ENCODE measurements at places on chromosomes 1 and 21.

DNA sequence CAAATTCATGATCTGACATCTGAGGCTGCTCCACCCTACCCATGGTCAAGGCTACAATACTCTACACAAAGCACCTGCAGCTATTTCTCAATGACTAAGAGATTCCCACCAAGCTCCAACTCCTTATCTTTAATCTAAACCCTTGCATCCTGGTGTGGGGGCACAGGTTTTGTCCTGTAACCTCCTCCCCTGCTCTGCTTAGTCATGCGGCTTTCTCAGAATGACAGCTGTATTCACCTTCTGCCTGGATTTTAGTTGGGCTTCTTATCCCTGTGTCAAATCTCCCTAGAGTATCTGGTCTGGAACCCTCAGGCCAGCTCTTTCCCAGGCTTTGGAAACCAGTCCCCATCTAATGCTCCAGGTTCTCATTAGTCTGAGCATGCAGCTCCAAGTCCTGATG is 159.0 kb downstream of the BARHL2 start:
- DNase-seq = no peak

DNA sequence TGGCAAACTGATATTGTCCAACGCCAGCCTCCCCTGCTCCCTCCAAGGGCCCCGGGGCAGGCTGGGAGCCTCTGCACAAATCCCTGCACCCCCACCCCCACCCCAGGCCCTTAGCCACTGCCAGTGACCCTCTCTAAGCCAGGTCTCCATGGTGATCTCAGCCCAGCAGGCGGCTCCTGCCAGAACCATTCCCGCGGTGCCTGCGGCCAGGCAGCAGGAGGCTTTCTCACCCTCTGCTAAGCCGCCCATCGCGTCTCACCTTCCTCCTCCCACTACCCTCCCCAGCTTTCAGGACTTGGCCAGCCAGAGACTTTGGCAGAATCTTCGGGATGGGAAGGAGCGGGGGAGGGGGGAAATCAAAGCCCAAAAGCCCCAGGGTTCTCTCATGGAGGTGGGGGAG is 46.8 kb upstream of the WASF2 start:
- peak; percentile 74 for DNase-seq

DNA sequence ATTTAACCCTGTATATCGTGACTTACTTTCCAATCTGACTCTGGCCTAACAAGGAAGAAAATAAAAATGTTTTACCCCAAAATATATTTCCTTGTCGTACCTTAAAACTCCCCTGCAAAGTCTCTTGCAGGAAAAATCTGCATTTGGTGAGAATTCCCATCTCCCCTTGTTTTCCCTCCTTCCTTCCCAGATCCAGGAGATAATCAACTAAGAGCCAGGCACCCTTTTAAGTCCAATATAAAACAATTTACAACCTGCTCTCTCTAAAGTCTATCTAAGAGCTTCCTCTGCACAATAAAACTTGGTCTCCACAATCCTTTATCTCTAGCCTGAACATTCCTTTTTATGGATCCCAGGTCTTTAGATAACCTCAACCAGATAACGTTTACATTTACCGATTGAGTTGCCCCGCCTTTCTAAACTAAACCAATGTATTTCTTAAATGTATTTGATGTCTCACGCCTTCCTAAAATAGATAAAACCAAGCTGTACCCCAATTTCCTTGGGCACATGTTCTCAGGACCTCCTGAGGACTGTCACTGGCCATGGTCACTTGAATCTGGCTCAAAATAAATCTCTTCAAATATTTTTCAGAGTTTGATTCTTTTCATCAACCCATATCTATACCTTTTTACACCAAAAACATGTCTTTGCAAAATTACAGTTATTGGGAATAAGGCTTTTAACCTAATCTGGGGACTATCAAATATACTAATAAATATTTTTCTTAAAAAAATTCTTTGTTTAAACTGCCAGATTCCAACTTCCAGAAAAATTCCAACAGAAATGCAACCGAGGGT is 993 bp downstream of the DDX59 start:
- DNase-seq = no peak

DNA sequence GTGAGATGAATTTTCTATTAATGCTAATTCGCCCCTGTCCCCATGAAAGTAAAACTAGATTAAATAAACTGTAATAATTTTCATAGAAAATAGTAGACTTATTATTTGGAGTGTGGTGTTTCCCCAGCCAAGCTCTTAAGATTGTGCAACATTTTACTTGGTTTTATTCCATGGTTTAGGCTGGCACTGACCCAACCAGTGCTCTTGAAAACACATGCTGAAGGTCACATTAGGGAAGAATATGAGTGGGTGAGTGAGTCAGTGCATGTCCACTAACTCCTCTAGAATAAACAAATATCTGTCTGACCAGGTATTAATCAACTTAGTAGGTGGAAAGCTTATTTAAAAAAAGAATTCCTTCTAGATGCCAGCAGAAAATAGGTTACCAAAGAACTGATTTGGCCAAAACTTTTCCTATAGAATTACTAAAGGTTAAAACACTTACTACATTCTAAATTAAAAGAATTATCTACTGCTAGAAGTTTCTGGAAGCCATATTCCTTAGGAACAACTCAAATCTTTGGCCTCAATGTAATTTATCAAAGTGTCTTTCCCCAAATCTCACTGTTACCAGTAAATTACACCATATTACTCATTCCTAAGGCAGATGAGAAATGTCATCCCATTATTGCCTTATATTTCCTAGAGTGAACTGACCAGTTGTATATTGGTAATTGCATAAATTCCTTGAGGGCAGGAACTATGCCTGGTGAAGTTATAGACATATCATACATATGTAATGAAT is 89.7 kb upstream of the RGS1 start:
- DNase-seq = peak; percentile 94

GRCh38 chr1:31564606-31564989 is 11.7 kb upstream of the TINAGL1 start:
- no peak for DNase-seq

- DNase-seq = peak; percentile 80
Observed at GRCh38 chr21:36337099-36337509, 17.1 kb downstream of the MORC3 start.

DNA sequence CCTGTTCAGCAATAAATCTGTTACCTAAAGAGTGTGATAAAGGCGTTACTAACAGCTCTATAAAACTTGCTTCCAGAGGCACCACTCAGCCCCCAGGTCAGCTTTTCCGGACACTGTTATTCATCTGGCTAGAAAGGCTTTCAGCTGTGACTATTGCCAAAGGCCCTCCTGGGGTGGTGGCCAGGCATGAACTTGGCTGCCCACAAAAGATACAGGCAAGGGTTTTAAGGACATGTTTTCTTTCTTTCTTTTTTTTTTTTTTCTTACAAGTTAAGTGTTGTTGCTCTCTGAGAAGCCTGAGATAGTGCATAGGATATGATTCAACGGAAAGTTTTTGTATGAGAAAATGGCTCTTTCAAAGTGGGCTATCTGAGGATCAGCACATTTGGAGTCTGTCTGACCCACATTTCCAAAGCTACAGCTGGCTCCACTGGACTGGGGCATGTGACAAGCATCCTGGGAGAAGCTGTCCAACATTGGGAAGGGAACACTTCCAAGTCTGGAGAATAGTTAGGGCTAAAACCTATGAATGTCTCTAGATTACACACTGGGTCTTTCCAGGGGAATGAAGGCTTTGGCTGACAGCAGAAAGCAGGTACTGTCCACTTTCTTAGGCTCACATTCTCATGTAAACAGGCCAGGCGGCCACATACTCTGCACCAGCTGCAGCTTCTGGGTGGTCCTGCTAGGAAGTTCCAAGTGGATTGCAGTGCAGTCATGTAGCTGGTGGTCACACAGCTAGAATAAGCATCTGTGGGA is 639.7 kb downstream of the LMO4 start:
- peak; percentile 78 for DNase-seq

- DNase-seq = no peak
Observed at GRCh38 chr1:231515748-231516147, 12.7 kb upstream of the TSNAX start.

- peak; percentile 31 for DNase-seq
Observed at GRCh38 chr21:41133874-41134522, 34.0 kb upstream of the BACE2 start.

DNA sequence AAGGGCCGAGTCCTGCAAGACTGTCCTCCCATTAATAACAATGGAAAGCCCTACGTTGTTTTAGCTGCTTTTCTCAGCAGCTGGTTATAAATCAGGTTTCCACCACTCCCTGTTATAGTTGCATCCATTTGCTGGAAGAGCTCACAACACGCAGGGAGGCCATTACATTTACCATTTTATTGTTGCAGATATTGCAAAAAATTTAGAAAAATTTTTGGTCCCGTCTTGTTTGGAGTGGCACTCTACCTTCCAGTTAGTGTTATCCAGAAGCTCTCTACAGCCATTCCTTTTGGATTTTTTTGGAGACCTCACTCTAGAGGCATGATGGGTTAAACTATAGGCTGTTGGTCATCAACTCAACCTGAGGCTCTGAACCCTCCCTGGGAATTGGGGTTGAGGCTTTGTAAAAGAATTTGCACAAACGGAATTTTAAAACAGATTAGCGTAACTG is 1532.1 kb upstream of the TPTE start:
- DNase-seq = no peak

DNA sequence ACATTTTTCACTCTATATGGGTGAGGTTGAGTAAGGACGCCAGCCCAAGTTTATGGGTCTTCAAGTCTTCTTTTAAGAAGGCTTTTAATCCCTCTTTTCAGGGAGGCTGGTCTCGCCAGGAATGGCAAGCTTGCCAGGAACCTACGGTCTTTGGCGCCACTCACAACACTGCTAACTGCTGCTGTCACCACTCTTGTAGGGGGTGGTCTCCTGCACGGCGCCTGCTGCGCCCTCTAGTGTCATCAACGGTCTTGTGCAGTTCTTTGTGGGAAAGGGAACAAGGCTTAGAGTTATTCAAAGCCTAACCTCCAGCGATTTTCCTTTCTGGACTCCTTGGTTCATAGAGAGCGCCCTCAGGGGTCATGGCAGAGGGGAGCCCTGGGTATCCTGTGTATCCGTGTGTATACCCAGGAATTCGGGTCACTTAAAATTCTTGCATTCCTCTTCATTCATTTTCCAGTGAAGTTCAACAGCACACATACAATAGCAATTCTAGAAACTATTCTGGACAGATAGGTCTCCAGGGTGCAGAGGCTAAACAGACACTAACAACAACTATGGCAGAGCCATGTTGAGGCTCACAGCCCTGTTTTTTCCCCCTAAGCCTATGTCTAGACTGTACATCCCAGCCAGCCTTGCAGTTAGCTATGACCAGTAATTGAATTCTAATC is 392.8 kb upstream of the CAMK1G start:
- peak; percentile 55 for DNase-seq

- DNase-seq = peak; percentile 96
Observed at GRCh38 chr1:147167365-147167764, 4.9 kb downstream of the PRKAB2 start.

GRCh38 chr21:22474403-22474802 is 1476.2 kb downstream of the NCAM2 start:
- DNase-seq = no peak

- no peak for DNase-seq
Observed at GRCh38 chr1:47551971-47552528, 114.2 kb downstream of the FOXD2 start.

GRCh38 chr1:22804406-22804805 is 93.8 kb downstream of the EPHB2 start:
- no peak for DNase-seq

GRCh38 chr1:19442154-19443096 is 42.9 kb downstream of the CAPZB start:
- DNase-seq = no peak

DNA sequence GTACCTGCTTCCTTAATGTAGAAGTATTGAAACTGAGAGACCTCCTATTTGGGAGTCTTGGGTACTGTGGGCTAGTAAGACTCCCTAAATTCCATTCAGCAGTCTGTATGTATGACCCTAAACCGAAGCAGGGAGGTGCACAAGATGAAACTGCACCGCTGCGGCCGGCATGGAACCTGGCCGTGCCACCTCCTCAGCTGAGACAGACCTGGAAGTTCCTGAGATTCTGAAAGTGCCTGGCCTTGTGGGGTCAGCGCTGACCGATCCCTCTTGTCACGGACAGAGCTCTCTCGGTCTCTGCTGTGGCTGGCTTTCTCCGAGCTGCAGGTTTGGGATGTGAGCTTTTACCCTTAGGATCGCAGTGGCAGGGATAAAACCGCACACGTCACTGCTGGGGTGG is 27.0 kb downstream of the PCNT start:
- no peak for DNase-seq

GRCh38 chr21:27134516-27134915 is 167.6 kb upstream of the ADAMTS5 start:
- peak; percentile 7 for DNase-seq

DNA sequence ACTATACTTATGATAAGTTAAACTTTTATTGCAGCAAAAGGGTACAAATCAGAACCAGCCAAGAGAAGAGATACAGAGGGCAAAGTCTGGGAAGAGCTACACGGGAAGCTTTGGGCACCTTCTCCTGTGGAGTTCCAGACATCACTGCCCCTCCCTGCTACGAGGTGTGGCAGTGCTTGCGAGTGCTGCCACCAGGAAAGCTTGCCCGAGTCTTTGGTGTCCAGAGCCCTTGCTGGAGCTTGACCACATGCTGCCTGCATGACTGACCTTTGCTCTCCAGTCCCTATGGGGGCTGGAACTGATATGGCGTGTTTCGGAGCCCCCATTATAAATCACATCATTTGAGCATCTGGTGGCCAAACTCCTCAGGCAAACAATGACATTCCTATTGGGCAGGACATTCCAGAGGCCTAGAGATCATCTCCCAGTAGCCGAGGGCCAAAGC is 23.4 kb downstream of the PLEKHO1 start:
- DNase-seq = no peak

- DNase-seq = no peak
Observed at GRCh38 chr21:33251119-33251518, 15.0 kb upstream of the IL10RB start.

DNA sequence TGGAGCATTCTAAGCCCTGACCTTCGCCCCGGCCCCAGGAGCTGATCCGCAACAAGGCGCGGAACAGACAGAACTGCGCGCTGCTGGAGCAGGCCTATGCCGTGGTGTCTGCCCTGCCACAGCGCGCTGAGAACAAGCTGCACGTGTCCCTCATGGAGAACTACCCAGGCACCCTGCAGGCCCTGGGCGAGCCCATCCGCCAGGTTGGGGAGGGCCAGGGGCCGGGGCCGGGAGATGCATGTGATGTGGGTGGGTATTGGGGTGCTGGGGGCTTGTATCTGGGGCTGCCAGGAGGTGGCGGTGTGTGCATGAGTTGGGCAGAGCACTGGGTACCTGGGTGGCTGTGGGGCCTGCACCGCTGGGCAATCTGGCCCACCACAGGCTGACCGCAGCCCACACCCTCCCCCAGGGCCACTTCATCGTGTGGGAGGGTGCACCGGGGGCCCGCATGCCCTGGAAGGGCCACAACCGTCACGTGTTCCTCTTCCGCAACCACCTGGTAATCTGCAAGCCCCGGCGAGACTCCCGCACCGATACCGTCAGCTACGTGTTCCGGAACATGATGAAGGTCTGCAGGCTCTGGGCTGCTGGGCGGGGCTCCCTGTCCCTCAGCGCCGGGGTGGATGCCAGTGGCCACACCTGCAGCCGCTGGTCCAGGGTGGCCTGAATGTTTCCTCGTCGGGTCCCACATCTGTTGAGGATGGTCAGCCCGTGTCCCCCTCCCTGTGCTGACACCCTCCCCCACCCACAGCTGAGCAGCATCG is 65.8 kb downstream of the TRIM11 start:
- DNase-seq = no peak

GRCh38 chr1:21337010-21337437 is 46.8 kb upstream of the ECE1 start:
- DNase-seq = no peak

GRCh38 chr21:23026878-23027277 is 2028.7 kb downstream of the NCAM2 start:
- DNase-seq = no peak

GRCh38 chr1:39522661-39523567 is 31.5 kb downstream of the BMP8A start:
- DNase-seq = no peak
